ENCODE measurements at places on chromosomes 5 and 9.

DNA sequence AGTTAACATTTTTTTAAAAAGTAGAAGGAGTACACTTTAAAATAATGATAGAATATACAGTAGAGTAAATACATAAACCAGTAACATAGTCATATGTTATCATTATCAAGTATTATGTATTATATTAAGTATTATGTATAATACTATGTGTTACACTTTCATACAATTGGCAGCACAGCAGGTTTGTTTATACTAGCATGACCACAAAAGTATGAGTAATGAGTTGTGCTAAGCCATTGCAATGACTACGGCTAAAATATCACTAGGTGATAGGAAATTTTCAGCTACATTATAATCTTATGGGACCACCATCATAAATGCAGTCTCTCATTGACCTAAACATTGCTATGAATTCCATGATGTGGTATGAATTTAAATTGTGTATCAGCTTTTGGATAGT lies 506.0 kb downstream of the HTR1A start:
- DNase-seq: no peak

- DNase-seq: peak; percentile 41
Measured at GRCh38 chr9:136327304-136327974, at the start of gene GPSM1. GPSM1 (plus strand) TSS chr9:136327539; CDS start chr9:136327696, 157 bp downstream.

DNA sequence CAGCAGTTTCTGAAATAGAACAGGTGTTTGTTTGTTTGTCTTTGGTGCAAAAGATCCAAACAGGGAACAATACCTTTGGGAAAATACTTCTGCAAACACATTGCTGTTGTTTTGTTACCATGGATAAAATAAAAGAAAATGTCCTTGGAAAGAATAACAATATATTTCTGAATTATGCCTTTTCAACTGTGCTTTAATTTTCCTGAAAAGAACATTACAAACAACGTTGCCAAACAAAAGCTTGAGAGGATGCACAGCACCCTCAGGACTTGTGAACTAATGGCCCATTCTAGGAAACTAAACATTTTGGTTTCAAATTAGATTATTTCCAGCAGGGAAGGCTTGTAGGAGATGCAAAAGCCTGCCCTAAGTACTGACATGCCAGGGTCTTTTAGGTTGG lies 967.2 kb downstream of the TLE4 start:
- DNase-seq: no peak

DNA sequence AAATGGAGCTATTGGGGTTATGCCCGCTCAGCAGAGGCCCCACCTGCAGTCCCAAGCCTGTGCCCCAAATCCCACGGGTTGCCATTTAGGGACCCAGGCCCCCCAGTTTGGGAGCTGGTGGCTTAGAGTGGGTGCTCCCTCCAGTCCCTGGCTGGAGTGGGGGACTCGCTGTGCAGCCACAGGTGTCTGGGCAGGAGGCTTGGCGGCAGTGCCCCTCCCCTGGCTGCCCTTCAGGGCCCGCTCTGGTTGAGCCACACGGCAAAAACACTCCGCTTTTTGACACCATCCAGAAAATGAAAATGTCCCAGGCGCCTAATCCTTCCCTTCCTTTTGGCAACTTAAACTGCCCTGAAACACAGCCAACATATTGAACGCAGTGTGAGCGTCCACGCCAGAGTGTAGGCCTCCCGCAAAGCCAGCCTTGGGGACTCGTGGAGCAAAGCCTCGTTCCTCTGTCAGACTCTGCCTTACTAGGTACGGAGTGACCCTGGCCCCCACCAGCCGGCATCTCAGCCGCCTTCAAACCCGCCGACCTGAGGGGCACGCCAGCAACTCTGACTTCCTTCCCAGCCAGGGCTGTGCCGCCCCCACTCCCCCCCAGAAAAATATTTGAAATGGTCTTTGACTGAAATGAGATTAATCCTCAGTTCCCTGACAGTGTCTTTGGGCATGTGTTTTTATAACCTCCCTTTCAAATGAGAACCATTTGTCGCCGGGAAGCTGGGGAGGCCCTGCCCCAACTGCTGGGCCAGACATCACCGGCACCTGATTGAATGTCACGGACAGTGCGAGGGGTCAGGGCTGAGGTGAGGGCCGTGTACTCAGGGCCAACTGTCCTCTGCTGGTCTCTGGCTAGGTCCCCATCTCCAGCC lies 98.5 kb upstream of the LMX1B start:
- no peak for DNase-seq

DNA sequence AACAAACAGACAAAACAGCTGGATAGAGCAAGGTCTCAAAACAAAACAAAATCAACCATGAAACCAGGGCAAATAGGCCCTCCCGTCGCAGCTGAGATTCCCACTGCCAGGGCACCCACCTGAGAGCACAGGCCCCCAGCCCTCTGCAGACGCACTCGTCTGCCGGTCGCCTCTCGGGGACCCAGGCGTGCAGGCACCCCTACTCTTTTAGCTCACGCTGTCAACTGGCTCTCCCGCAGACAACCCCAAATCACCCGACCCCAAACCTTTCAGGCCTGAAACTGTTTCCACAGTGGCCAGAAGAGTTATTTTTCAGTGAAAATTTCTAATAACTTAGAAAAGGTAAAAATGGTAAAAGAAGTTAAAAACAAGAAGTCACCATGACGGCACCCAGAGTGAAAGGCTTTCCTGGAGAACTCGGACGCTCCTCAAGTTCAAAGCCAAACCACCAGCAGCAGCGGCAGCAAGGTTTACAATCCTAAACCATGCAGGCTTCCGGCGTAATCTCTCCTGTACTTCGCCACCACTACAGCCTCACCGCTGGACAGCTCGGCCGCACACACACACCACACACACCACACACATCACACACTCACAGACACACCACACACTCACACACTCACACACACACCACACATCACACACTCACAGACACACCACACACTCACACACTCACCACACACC lies 1.9 kb upstream of the UBE2QL1 start:
- no peak for DNase-seq

GRCh38 chr9:112530751-112531205 lies 44.2 kb downstream of the KIAA1958 start:
- no peak for DNase-seq

GRCh38 chr5:180644129-180644824 lies 5.1 kb downstream of the FLT4 start:
- no peak for DNase-seq

DNA sequence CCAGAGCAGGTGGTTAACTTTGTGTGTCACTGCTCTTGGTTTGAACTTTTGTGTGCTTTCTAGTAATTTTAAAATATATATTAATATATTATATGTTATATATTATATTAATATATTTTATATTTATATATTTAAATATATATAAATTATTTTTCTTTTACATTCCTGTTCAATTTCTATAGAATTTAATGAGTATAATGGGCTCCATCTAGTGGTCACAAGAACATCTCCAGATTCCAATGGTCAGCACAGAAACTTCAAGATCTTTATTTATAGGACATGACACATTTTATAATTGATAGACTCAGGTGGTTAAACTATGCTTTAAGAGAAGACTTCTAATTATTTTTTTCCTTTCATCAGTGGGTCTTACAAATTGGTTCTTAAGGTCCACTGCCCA lies 39.1 kb downstream of the COL23A1 start:
- DNase-seq: no peak

DNA sequence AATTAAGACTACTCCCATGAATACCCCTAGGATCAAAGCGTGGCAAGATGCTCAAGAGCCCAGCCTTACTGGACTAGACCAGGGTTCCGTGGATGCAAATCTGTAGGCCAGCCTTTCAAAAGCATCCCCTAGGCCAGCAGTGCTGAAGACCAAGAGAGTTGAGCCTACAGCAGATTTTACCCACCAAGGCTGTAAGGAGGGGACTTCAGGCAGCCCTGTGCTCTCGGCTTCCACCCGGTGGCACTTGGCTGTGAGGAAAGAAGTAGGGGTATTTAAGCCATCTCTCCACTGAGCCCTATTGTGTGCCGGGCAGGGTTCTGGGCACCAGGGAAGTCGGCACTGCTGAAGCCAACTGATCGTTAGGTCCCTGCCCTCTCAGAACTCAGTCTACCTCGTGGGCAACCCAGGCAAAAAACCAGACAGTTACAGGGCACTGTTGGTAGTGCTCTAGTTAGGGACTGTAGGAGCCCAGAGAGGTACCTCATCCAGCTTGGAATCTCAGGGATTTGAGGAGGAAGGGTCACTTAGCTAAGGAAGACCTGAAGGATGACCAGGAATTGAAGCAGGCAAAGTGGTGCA lies 25.5 kb downstream of the TCF7 start:
- no peak for DNase-seq

DNA sequence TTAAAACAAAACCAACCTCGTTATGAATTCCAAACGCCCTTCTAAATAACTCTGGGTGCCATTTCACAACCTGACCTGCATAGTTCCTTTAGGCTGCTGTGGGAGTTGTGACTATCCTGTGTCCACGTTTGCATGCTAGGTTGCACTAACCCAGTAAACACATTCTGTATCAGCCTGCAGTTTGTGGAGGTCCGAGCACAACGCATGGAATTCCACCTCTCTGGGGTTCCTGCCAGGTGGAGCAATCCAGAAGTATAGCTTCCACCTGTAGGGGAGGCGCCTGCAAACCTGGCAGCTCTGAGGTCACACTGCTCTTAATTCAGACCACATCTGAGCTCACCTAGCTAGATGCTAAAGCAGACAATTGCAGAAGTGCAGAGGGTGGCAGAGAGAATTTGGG lies 57.2 kb downstream of the MARCHF3 start:
- no peak for DNase-seq

GRCh38 chr5:15834596-15835245 lies 334.7 kb downstream of the FBXL7 start:
- DNase-seq: no peak

GRCh38 chr9:121353241-121354061 lies 16.6 kb downstream of the STOM start:
- DNase-seq: no peak

DNA sequence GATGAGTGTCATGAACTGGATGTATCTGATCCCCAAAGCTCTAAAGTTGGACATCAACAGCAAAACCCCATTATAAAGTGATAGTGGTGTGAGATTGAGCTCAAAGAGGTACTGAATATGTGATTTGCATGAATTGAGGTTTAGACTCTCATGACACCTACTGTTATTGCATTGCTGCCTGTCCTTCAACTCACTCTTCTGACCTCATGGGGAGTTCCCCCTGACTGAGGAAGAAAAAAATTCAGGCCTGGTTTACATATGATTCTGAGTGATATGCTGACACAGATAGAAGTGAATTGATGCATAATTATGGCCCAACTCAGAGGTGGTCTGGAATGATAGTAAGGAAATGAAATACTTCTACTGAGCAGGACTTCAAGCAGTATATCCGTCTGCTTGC lies 76.2 kb upstream of the CHD1 start:
- DNase-seq: no peak

DNA sequence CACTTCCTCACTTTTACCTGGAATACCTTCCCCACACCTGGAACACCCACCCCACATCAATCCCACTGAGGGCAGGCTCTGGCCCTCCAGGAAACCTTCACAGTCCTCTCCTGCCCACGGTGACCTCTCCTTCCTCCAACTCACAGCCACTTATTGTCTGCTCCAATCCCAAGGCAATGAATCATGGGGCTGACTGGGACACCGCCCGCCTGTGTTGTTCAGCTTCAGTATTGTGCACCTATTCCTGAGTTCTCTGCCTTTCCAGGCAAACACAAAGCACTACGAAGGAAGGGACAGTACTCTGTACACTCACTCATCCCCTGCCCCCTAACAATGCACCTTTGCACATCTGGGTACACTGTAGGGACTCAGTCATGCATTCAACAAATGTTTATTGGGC lies 7.3 kb downstream of the PCDH1 start:
- no peak for DNase-seq

GRCh38 chr5:68071736-68072135 lies 143.8 kb upstream of the PIK3R1 start:
- no peak for DNase-seq

DNA sequence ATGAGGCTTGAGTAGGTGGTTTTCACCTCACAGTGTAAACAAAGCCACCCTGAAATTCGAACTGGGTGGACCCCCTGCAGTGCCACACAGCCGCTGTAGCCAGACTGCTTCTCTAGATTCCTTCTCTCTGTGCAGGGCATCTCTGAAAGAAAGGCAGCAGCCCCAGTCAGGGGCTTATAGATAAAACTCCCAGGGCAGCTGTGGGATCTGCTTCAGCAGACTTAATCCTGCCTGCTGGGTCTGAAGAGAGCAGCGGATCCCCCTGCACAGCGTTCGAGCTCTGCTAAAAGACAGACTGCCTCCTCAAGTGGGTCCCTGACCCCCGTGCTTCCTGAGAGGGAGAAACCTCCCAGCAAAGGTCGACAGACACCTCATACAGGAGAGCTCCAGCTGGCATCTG lies 71.4 kb downstream of the CARTPT start:
- DNase-seq: no peak

- DNase-seq: no peak
Measured at GRCh38 chr5:73515232-73515631, 17.0 kb downstream of the BTF3 start.

DNA sequence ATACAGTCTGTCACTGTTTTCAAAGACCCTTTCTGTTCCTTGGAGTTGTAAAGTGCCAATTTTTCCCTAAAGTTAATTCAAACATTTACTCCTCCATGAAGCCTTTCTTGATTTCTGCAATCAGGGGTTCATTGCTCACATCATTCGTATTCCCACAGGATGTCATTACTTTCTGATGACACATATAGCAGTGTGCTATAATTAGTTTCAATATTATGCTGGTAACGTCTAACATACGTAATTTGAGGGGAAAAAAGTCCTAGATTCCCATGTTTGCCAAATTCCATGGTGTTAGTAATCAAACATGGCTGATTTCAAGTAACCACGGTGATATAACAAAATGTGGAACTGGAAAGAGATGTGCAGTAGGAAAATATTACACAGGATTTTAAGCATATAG lies 468.2 kb upstream of the MEF2C start:
- DNase-seq: no peak

DNA sequence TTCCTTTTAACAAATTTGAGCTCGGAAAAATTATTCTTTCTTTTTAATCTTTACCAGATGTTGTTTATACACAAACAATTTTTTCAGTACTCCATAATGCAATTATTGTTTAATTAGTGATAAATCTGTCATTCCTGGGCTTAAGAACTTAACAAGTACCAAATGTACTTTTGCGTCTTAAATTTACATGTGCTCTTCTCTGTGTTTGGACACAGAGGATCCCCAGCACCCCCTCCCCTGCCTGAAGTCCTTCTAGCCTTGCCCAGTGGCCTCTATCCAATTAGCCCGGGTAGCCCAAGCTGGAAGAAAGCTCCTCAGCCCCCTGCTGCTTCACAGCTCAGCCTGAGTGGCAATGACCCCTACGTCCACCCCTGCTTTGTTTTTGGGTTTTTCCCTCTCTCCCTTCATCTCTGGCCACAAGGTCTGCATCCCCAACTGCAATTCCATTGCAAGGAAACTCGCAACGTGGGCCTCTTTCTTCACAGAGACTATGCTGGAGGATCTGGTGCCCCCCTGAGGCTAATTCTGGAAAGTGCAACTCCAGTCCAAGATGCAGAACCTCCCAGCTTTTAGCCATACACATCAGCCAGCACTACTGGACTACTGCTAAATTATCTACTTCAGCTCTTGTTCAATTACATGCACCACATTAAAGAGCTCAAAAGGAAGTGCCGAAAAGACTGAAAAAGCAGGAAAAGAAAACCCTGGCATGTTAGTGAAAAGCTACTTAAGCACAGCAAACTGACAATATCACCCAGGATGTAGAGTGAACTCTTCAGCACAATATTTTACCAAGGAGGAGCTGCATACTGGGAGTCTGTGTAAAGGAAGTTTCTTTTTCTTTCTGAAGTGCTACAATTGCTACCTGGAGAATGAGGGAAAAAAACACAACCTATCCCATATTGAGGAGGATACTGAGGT lies 186.2 kb downstream of the FANCC start:
- peak; percentile 54 for DNase-seq

All from nucleus accumbens (tissue), 56 donors.